ENCODE measurements at places on chromosomes 7 and 10.

GRCh38 chr10:78377356-78377755 lies 343.7 kb downstream of the RPS24 start:
- DNase-seq, result no peak

DNA sequence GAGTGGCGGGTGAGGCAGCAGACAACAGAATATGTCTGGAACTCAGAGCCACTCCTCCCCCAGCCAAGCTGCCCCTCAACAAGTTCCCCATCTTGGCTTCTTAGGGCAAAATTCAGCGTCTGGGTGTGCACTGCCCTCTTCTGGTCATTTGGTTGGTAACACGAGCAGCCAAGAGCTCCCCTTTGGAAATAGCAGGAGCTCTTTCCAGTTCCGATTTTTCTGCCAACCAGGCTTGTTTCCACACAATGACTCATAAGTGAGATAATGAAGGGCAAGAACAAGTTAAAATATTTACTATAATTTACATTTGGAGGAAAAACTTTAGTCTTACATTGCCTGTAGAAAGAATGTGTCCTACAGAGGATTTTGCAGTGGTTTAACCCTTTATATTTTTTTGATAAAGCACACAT lies 70.5 kb downstream of the ADCYAP1R1 start:
- peak; percentile 60 for DNase-seq

DNA sequence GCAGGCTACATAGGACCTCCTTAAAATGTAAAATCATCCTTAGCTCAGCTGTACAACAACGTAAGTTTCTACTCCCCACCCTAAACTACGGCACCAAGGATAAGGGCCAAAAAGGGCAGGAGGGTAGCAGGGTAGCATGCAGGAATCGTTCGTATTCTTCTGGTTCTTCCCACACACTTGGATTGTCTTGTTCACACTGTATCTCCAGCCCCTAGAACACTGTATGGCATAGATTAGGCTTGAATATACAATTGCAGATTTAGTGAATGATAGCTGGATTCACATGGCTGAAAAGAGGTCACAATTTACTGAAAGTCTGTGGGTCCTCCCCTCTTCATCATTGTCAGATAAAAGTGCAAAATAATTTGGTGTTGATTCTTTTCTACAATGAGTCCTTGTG lies 28.2 kb upstream of the PRKAR2B start:
- no peak for DNase-seq

DNA sequence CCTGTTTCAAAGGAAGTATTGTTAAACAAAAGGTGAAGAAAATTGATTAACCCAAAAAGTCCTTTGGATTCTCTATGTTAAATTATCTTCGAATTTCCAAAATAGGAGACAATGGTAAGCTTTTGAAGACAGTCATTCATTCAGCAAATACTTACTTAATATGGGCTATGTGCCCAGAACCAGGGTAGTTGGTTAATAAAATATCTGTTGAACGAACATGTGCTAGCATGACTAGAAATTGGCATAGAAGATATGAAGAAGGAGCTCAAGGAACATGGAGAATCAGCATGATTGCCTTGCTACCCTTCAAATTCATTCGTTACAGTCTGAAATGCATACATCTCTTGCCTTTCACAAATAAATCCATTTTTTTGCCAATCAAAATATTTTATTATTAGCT lies 123.1 kb upstream of the RHEB start:
- no peak for DNase-seq
